NB4 (cell line): ENCODE measurements at places on chromosomes 3 and 15.

DNA sequence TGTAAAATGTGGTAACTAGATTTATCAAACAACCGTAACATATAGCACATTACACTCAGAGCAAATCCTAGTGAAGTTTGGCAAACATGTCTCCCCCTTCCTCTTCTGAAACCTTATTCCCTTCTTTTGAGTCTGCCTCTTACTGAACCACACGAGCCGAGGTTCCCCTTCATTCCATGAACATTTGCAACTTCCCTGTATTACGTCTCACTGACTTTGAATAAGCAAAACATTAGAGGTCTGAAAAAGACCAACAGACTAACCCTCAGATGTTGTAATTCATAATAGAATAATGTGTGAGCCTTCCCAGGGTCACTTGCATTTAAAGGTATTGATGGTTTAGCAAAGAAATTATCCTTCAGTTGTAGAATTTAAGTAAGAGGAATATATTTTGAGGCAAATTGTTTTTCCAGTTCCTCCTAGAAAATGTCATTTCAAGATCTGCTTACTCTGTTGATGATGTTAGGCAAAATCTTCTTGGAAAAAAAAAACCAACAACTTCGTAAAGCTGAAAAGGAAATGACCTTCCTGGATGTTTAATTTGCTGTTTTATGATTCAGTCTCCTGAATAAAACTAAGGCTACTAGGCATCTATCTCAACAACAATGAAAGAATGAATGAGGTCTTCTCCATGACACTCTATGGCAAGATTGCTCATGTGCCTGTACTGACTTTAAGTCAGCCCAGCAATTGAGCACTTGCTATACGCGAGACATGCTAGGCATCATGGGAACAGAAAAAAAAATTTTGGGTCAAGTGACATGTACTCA is 296.9 kb upstream of the NECTIN3 start:
- DNase-seq = no peak

- no peak for DNase-seq
Measured at GRCh38 chr3:14789640-14790285, 29.0 kb upstream of the FGD5 start.

DNA sequence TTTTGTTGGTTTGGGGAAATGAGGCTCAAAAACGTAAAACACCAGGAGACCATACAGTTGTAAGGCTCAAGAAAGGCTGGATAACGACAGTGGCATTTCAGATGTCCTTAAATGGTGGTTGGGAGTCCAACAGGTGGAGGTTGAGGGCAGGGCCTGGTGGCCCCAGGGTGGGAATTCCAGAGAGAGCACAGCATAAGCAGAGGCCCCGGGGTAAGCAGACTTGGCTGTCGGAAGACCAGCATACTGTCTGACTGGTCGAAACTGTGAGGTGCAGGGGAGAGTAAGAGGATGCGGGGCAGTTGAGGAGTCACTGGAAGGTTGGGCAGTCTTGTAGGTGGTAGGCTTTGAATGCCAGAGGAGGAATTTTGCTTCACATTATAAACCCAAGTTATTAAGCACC is 48.3 kb downstream of the SRP14 start:
- no peak for DNase-seq

GRCh38 chr15:53830707-53831386 is 71.4 kb upstream of the WDR72 start:
- no peak for DNase-seq

DNA sequence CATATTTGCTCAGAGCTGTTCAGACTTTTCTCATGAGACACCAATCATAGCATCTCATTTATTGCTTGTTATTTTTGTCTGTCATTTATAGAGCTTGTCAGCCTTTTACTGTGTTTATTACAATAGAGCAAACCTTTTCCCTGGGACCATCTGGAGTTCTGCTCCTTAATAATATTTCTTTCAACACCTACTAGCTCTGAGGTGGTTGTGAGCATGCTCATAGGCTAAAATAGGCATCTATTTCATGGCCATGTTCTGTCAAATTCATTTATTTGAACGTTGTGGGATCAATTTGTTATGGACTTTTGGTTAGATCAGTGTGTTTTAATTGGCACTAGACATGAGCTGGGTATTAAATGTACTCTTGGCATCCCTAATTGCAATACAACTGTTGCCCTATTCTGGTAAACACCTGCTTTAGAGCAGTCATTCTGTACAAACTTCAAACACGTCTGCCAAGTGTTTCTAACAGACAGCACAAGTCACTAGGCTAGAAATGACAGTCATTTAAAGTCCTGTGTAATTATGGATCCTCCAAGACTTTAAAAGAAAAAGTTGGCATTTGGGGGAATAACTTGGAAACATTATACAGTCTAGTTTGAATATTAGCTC is 766.3 kb downstream of the ZNF385D start:
- DNase-seq = no peak

- peak; percentile 95 for DNase-seq
Measured at GRCh38 chr3:138890555-138891187, 55.9 kb upstream of the PIK3CB start.

GRCh38 chr15:54803134-54803808 is 393.5 kb downstream of the RSL24D1 start:
- peak; percentile 76 for DNase-seq

DNA sequence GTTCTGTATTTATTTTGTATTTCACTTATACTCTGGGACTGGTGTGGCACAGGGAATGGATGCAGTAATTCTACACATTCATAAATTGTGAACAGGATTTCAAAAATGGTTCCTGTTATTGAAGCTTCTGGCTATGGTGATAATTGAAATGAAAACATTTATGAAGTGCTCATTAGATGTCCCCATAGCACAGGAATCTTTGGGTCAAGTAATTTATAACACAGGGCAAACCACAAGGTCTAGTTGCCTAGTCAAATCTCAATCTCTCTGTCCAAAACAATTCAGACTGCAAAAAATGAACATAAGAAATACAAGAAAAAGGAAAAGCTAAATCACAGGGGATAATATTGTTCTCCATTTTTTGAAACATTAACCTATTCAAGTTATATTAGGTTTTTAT is 117.5 kb upstream of the PTPRG start:
- DNase-seq = no peak

DNA sequence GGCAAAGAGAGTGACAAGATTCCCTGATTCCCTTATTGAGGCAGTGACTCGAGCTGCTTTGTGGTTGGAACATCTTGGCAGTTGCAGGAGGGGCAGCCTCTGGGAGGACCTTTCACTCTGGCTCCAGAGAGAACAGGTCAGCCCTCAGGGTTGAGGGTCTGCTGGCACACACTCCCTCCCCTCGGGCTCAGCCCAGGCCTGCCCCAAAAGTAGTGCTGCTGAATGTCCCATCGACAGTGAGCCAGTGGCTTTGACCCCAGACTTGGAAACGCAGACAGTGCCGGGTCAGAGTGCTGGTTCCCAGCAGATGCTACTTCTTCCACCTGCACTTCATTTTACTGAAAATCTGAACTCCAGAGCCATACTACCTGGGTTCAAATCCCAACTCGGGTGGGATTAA is 25.6 kb upstream of the ATP2B2 start:
- no peak for DNase-seq

- peak; percentile 94 for DNase-seq
Measured at GRCh38 chr3:186365202-186365974, 3.4 kb upstream of the DGKG start.

DNA sequence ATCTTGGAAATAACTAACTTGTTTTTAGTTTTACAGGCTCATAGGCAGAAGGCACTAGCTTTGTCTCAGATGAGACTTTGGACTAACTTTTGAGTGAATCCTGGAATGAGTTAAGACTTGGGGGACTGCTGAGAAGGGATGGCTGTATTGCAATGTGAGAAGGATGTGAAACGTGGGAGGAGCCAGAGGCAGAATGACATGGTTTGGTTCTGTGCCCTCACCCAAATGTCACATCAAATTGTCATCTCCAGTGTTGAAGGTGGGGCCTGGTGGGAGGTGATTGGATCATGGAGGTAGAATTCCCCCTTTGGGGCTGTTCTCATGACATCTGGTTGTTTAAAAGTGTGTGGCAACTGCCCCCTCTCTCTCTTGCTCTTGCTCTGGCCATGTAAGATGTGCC is 28.8 kb upstream of the CCDC50 start:
- no peak for DNase-seq
